Activated naive CD8-positive, alpha-beta T cell treated with anti-CD3 and anti-CD28 coated beads, Interleukin-2, amount 50 U/mL, for 24 hours (primary cell): ENCODE measurements at places on chromosomes 16 and 17.

DNA sequence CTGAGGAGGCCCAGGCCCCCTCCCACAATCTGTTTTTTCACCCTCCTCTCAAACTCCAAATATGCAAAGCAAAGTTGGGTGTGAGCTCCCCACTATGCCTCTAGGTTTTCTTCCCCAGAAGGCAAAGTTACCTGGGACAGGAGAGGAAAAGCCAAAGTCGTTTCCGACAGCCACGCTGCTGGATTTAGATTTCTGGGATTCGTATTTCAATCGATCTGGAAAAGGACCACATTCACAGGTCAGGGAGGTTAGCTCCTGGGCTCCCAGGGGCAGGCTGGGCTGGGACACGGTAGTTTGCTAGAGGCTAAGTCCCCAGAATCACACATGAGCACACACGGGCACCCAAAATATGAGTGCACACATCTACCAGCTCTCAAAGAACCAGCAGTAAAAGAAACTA is 21.3 kb upstream of the MRPS23 start:
- peaks cover 34% of the 10 kb centered on the region for H3K4me1 ChIP-seq
- H3K36me3 ChIP-seq: no peaks in the 10 kb centered on the region
- DNase-seq: no peak
- peaks cover 30% of the 10 kb centered on the region for H3K27me3 ChIP-seq
- H3K4me3 ChIP-seq: no peak overlapping the region
- no peak overlapping the region for H3K27ac ChIP-seq

GRCh38 chr16:48619979-48620378 is 10.0 kb upstream of the N4BP1 start:
- H3K27ac ChIP-seq: no peak overlapping the region
- H3K4me1 ChIP-seq: peaks cover 40% of the 10 kb centered on the region
- no peaks in the 10 kb centered on the region for H3K36me3 ChIP-seq
- H3K27me3 ChIP-seq: no peaks in the 10 kb centered on the region
- DNase-seq: no peak
- no peak overlapping the region for H3K4me3 ChIP-seq

DNA sequence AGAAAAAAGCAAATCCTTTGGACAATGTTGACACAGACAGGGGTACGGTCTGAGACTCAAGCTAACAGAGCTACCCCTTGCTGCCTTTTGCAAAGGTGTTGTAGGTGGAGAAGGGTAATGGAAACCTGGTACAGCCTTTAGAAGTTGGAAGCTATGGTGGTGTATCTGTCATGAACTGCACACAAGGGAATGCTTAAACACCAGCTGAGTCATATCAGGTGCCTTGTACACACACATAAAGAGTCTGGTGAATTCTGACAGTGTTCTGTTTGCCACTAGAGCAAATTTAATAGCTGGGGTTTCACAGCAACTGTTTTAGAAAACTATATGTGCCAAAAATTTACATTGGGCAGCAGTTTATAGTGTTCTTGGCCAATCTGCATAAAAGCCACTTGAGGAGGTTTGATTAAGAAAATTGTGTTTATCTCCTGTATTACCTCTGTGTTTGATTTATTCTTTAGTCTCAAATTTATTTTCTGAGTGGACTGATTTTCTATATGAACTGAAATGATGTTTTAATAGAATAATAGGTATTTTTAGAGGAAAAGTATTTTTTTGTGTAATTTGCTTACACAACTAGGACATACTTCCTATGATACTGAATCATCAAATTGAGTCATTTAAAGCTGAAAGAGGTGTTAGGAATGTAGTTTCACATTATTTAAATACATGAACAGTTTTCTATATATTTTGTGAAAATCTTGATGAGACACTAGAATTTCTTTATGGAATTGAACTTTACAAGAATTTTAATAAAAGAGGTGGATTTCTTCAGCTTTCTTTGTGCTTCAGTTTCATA is 136.9 kb downstream of the MAP2K6 start:
- H3K36me3 ChIP-seq: peaks cover 20% of the 10 kb centered on the region
- H3K27me3 ChIP-seq: no peaks in the 10 kb centered on the region
- H3K4me3 ChIP-seq: no peak overlapping the region
- peaks cover 8% of the 10 kb centered on the region for H3K4me1 ChIP-seq
- no peak for DNase-seq

- no peak overlapping the region for H3K27ac ChIP-seq
- no peak overlapping the region for H3K4me3 ChIP-seq
- H3K4me1 ChIP-seq: no peaks in the 10 kb centered on the region
- no peaks in the 10 kb centered on the region for H3K36me3 ChIP-seq
- peaks cover 23% of the 10 kb centered on the region for H3K27me3 ChIP-seq
Observed at GRCh38 chr17:72602517-72603419, 481.9 kb downstream of the SOX9 start.

- H3K27me3 ChIP-seq: peaks cover 3% of the 10 kb centered on the region
- peaks cover 16% of the 10 kb centered on the region for H3K36me3 ChIP-seq
- DNase-seq: peak; percentile 23
- H3K4me3 ChIP-seq: peak overlapping the region; percentile 97
Observed at GRCh38 chr16:22296225-22297113, 740 bp upstream of the POLR3E start.

GRCh38 chr16:24018485-24018884 is 182.7 kb downstream of the PRKCB start:
- H3K27me3 ChIP-seq: no peaks in the 10 kb centered on the region
- peak overlapping the region; percentile 6 for H3K27ac ChIP-seq
- H3K4me3 ChIP-seq: no peak overlapping the region
- peaks cover 66% of the 10 kb centered on the region for H3K4me1 ChIP-seq

- peak overlapping the region; percentile 90 for H3K27ac ChIP-seq
- H3K36me3 ChIP-seq: peaks cover 14% of the 10 kb centered on the region
- peak overlapping the region; percentile 37 for H3K4me3 ChIP-seq
Observed at GRCh38 chr16:11099672-11100205, 155.4 kb downstream of the CLEC16A start.

DNA sequence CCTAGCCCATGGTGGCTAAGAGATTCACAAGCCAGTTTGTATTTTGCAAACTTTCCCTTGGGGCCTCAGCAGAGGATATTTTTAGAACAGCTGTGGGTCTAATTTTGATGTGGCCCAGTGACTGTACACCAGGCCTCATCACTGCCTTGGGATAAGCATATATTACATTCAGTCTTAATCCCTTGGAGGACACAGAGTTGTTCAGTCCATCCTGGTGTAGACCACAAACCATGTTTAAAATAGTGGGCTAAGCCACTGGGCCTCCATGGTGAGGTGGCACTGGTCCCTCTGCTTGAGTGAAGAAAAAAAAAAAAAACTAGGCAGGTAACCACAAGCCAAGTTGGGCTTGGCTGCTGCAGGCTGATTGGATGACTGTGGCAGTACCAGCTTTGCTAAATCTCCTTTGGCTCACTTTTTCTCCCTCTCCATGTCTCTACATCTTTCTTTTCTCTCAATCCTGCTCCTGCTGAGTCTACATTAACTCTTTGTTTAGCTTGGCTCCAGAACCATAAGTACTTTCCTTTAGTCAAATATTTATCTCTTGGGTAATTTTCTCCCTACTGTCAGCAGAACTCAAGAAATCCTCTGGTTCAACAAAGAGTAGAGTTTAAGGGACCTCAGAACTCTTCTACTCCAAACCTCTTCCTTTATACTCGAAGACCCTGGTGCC is 120.0 kb upstream of the TBX2 start:
- H3K4me3 ChIP-seq: no peak overlapping the region
- peaks cover 3% of the 10 kb centered on the region for H3K36me3 ChIP-seq
- no peak overlapping the region for H3K27ac ChIP-seq
- H3K27me3 ChIP-seq: no peaks in the 10 kb centered on the region
- peaks cover 23% of the 10 kb centered on the region for H3K4me1 ChIP-seq

- no peak overlapping the region for H3K27ac ChIP-seq
- H3K4me1 ChIP-seq: no peaks in the 10 kb centered on the region
- no peaks in the 10 kb centered on the region for H3K27me3 ChIP-seq
- no peak overlapping the region for H3K4me3 ChIP-seq
- no peaks in the 10 kb centered on the region for H3K36me3 ChIP-seq
- DNase-seq: no peak
Observed at GRCh38 chr17:71313866-71314265, 807.0 kb upstream of the SOX9 start.

- peak overlapping the region; percentile 49 for H3K27ac ChIP-seq
- peaks cover 31% of the 10 kb centered on the region for H3K4me1 ChIP-seq
- peaks cover 23% of the 10 kb centered on the region for H3K36me3 ChIP-seq
- no peak for DNase-seq
- H3K4me3 ChIP-seq: no peak overlapping the region
- no peaks in the 10 kb centered on the region for H3K27me3 ChIP-seq
Observed at GRCh38 chr17:17077861-17078732, 35.8 kb downstream of the MPRIP start.

- H3K27me3 ChIP-seq: no peaks in the 10 kb centered on the region
- no peak overlapping the region for H3K27ac ChIP-seq
- peaks cover 54% of the 10 kb centered on the region for H3K4me1 ChIP-seq
Observed at GRCh38 chr17:28550858-28551257, 1.6 kb downstream of the UNC119 start.

DNA sequence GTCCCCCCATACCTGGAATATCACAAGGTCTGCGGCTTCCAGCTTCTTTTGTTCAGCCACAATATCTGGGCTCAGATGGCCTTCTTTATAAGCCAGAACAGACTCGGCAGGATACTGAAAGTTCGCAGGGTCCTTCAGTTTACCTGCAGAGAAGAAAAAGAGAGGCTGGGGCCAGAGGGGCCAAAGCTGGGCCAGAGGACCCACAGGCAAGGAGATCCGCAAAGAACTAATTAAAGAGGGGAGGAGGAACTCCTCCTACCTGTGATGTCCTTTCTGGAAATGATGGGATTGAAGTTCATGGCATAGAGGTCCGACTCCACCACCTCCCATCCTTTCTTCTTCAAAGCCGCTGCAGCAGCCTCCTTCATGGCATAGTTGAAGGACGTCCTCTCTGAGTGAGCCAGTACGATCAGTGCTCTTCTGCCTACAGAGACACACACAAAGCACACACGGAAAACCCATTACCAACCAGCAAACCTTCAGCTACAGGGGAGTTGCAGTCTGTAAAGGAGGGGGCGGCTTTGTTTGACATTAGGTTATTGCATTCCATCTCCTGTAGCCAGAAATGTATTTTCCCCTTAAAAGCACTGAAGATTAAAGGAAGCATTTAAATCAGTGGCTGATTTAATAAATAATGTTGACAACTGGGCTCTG is 8.1 kb downstream of the NQO1 start:
- no peak for DNase-seq
- H3K4me1 ChIP-seq: no peaks in the 10 kb centered on the region
- no peaks in the 10 kb centered on the region for H3K36me3 ChIP-seq
- no peak overlapping the region for H3K4me3 ChIP-seq
- H3K27me3 ChIP-seq: no peaks in the 10 kb centered on the region

- H3K4me3 ChIP-seq: no peak overlapping the region
- no peaks in the 10 kb centered on the region for H3K4me1 ChIP-seq
- peaks cover 4% of the 10 kb centered on the region for H3K27me3 ChIP-seq
- no peaks in the 10 kb centered on the region for H3K36me3 ChIP-seq
Observed at GRCh38 chr17:9071016-9071415, 49.7 kb downstream of the NTN1 start.

DNA sequence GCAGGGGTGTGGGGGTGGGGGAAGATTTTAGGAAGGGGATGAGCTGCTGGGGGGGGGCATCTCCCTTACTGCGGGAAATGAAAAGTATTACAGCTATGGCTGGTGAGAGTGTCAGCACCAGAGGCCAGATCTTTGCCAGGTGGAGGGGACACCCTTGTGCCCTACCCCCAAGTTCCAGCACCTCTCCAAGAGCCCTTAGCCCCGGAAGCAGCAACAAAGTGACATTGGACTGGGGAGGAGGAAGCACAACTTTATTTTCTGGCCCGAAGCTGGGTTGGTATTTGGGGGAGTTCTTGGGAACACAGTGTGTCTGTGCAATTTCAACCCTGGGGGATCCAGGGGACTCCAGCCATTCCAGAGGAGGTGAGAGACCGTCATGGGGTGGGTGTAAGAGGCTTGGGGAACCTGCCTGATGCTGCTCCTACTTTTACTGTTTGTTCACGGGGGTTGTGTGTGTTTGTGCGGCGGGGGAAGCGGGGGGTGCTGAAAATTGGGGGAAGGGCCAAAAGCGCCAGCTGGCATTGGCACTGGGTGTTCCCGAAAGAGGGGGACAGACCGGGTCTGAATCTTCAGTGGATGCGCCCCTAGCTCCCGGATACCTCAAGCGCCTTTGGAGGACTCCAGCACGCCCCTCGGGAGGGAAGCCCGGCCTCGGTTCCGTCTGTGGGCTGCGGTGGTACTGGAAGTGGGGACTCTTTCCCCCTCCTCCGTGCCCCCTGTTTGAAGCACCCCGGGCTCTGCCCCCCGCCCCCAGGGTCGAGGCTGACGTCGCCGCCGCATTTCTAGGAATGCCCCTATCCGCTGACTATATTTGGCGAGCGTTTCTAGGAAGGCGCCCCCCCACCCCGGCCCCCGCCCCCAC is 230.3 kb downstream of the MRTFB start:
- no peak for DNase-seq
- H3K27ac ChIP-seq: no peak overlapping the region
- H3K4me1 ChIP-seq: peaks cover 19% of the 10 kb centered on the region
- H3K27me3 ChIP-seq: peaks cover 12% of the 10 kb centered on the region
- peak overlapping the region; percentile 67 for H3K4me3 ChIP-seq

DNA sequence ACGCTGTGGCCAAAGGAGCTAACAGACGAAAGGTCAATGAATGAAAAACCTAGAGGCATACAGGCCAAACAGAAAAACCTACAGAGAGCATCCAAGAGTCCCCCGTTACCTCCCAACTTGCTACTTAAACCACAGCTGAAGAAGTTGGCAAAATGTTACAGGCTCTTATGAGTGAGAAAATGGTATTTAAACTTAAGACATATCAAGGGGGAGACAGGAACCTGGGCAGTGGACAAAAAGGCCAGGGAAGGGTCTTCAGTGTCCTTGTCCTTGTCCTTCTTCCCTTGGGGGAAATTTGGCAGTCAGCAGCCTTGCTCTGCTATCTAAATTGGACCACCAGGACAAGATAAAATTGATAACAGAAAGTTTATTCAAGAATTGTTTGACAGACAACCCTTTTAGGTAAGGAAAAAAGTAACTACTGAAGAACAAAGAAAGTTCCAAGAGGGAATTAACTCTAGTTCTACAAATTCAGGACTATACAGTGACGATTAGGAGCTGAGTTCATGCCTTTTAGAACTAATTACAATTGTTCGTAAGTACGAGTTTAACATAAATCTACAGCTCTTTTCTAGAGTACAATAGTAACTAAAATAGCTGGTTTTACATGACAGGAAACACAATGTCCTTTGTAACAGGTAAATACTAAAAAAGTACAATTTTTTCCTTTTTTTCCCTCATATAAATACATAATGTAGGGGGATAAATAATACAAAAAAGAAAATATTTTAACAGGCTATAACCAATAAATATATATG is 3.8 kb upstream of the HOXB2 start:
- H3K4me3 ChIP-seq: peak overlapping the region; percentile 59
- H3K27ac ChIP-seq: peak overlapping the region; percentile 47
- peaks cover 39% of the 10 kb centered on the region for H3K4me1 ChIP-seq
- H3K27me3 ChIP-seq: peaks cover 2% of the 10 kb centered on the region
- H3K36me3 ChIP-seq: no peaks in the 10 kb centered on the region
